Neural crest cell (in vitro differentiated cells): ENCODE measurements at places on chromosomes 1 and 21.

DNA sequence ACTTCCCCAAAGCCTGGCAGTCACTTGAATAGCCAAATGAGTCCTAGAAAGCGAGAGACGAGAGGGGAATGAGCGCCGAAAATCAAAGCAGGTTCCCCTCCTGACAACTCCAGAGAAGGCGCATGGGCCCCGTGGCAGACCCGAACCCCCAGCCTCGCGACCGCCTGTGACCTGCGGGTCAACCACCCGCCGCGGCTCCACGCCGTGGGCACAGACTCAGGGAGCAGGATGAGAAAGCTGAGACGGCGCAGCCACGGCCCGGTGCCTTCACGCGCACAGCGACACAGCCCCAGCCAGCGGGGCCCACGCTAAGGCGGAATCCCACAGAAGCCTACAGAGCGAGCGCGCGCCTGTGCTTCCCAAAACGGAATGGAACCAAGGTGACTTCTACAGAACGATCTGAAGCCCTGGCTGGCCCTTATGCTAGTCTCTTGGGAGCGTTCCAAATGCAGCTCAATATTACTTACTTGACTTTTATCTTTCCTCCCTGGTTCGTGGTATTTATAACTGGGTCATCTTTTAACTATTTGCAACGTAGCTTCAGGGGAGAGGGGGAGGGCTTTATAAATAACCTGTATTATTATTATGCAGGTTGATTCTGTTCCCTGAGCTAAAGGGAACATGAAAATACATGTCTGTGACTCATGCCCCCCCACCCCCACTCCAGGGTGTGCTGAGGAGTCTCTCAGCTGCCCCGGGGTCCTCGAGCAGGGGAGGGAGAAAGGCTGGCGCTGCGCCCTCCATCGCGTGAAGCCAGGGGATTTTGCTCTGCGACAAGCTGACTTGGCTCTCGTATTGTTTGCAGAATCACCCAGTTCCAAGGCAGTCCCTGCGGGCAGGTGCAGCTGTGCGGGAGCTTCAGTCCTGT, 1.7 kb downstream of the TSPEAR start:
- no peak for DNase-seq

DNA sequence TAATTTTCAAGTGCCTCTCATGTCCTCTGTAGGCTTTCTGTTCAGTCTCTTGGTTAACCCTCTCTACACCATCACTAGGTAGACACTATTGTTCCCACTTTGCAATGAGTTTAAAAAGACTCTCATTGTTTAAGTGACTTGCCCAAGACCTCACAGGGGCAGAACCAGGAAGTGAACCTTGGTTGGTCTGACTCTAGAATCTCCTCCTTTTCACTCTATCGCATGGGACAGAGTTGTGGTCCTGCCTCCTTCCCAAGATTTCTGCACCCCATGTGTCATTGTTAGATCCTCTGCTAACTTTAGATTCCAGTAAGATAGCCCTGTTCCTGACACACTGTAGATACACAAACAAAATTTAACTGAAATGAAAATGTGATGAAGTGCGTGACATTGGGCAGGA, 481.7 kb upstream of the USP24 start:
- no peak for DNase-seq

- DNase-seq, result no peak
Observed at GRCh38 chr21:33244779-33245105, 15.0 kb downstream of the IFNAR2 start.

- no peak for DNase-seq
Observed at GRCh38 chr1:17507915-17508314, 31.6 kb upstream of the ARHGEF10L start.

DNA sequence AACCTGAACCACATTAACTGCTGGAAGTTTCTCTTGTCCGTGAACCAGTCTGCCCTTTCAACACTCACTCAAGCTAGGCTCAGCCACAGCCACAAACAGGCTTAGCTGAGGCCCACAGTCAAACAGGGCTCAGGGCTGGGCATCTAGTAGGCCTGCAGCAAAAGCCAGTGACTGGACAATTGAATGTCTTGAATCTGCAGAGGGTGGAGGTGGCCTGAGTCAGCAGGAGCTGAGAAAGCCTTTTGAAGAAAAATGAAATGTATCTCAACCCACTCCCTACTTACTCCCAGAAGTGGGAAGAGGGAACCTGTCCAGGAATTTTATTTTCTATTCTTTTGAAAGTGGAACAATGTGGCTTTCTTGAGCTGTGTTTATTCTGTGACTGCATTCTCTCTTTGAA, 95.4 kb downstream of the PTPRU start:
- DNase-seq, result no peak

DNA sequence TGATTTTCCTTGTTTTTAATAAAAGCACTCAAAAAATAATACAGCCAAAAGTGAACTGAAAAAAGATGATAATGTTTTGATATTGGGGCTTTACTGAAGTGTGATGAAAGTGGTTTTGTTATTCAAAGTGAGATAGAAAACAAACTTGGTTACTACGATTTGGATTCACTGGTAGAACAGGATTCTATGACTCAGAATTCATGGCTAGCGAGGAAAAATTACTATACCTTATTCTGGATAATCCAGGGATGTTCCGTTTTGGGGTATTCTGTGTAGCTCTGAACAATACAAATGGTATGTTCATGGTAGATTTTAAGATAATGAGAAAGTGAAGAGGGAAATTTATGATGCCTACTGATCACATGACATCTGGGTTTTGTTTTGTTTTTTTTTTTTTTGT, 117.7 kb downstream of the NRDC start:
- no peak for DNase-seq

GRCh38 chr1:19416921-19417470, 68.3 kb downstream of the CAPZB start:
- no peak for DNase-seq

DNA sequence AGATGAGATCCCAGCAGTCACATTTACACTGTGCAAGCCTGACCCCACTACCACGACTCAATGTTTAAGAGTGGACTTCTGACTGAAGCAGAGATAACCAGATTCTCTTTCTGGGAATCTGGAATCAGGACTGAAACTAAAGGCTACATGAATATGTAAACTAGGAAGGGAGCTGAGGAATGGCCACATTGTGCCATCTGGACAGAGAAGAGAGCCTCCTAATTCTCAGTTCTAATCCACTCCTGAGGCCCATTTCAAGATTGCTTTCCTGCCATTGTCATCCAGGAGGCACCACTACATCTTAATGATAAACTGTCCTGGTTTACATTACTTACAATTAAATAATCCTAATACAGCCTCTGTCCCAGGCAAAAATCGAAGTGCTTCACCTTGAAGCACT, 6.5 kb downstream of the PAXBP1 start:
- DNase-seq, result no peak
